ENCODE measurements at places on chromosomes 5 and 9.

DNA sequence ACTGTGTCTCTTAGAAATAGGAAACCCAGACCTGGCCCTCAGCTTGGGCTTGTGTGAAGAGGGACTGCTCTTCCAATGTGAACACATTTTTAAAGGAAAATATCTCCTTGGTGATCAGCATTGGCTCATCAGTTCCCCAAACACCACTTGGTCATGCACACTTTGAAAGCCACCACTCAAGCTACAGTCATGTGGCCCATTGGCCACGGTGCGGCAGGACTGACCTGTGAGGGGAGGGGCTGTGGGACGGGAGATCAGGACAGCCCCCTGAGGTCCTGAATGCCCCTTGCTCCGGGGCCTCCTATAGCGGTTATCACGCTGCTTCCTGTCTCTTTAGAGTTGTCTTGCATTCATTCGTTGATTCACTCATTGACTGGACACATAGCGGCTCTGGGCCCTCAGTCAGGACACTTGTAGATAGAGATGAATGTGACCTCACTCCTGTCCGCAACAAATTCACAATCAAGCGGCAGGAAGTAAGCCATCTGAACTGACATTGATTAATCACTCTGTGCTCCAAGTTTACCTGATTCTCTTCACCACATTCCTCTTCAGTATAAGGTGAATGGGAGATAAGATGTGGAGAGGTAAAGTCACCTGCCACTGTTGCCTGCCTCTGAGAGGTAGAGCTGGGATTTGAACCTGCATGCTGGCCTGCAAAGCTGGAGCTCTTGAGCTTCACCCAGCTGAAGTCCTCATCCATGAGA lies 73.1 kb downstream of the COL15A1 start:
- no peak for DNase-seq

GRCh38 chr5:113194591-113194990 lies 218.0 kb downstream of the DCP2 start:
- DNase-seq: no peak

- DNase-seq: peak; percentile 18
These were observed 106.0 kb downstream of the PHF2 start for GRCh38 chr9:93682155-93682968.

- DNase-seq: peak; percentile 61
These were observed 32.1 kb downstream of the PTPA start for GRCh38 chr9:129143031-129143927.

- no peak for DNase-seq
These were observed 243.0 kb upstream of the SLC24A2 start for GRCh38 chr9:20031836-20032235.

- no peak for DNase-seq
These were observed 62.3 kb downstream of the TENT4A start for GRCh38 chr5:6775571-6775970.

GRCh38 chr5:32030686-32031085 lies 143.4 kb downstream of the GOLPH3 start:
- DNase-seq: no peak

DNA sequence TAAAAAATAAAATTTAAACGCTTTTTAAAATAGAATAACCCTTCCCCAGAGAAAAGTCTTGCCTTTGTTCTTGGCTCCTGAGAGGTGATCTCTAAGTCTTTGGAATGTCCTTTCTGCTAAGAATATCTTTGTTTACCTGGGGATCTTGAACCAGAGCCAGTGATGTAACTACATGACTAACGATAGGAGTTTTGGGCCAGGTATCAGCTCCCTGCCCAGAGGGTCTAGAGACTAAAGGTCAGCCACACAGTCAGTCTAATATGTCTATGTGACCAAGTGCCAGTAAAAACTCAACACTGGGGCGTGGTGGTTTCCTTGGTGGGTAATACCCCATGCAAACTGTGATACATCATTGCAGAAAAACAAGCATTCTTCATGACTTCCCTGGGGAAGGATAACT lies 1351.9 kb upstream of the C9orf72 start:
- DNase-seq: no peak

DNA sequence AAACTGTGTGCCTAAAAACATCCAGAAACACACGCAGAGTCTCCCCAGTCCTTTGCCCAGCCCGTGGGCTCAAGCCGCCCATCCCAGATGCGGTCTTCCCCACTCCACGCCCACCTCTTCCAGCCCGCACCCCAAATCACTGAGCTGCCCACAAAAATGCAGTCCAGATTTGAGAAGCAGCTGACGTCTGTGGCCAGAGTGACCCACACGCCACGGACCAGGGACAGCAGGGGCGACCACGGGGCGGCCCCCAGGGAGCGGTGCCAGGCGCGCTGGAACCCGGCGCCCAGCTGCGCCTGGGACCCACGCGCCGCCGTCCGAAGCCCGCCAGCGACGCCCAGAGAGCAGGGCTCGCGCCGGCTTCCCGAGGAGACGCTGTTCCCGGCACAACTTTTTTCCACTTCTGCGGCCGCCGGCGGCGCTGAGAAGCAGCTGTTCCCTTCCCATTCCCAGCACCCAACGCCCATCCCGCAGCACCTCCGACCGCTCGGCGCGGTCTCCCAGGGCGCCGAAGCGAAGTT lies 674 bp downstream of the LHFPL2 start:
- DNase-seq: no peak

- DNase-seq: no peak
These were observed 21.5 kb downstream of the SHB start for GRCh38 chr9:38047301-38048251.

- DNase-seq: peak; percentile 56
These were observed at the start of gene P4HA2 for GRCh38 chr5:132227485-132228240. P4HA2 (minus strand) TSS chr5:132227853; CDS start chr5:132218626, 9,227 bp downstream.

GRCh38 chr5:32545102-32545800 lies 40.1 kb upstream of the SUB1 start:
- DNase-seq: no peak

- no peak for DNase-seq
These were observed 42.8 kb downstream of the TIMD4 start for GRCh38 chr5:156920042-156920860.

DNA sequence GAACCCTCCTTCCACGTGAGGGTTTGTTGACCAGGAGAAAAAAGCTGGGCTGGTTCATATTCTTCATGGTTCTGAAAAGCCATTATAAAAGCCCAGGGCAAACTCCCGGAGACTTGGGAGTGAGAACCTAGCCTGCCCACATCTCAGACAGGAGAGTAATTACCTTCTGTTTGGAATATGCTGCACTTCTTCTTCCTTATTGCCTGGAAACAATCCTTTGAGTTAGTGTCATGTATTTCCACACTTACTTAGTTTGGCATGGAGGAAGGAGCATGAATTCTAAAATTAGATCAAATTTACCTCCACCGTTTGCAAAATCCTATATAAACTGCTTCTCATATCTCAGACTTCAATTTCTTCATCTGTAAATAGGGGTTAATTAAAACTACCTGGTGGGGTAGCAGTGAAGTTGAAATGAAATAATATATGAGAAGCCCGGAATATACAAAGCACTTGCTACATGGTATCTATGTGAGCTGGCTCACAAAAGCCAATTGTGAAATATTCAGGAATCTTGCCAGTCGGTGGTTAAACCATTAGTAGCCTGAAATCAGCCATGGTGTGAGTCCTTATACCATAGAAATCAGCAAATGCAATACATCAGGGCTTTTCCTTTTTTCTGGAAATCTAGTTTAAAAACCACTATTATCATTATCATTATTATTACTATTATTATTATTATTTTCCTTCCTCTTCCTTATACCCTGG lies 140.0 kb upstream of the RAD23B start:
- no peak for DNase-seq

- no peak for DNase-seq
These were observed 73.4 kb upstream of the DNAH5 start for GRCh38 chr5:14017904-14018303.

GRCh38 chr5:111720333-111720890 lies 36.6 kb downstream of the NREP start:
- no peak for DNase-seq

GRCh38 chr5:35134278-35135030 lies 86.7 kb upstream of the AGXT2 start:
- no peak for DNase-seq

GRCh38 chr9:98330831-98331230 lies 75.4 kb upstream of the TBC1D2 start:
- no peak for DNase-seq

- no peak for DNase-seq
These were observed 4.9 kb downstream of the IRX2 start for GRCh38 chr5:2746561-2747032.

GRCh38 chr5:27491047-27491446 lies 452.7 kb upstream of the CDH9 start:
- no peak for DNase-seq

- DNase-seq: no peak
These were observed 760.2 kb downstream of the TAF11L14 start for GRCh38 chr5:18394443-18394804.

GRCh38 chr5:170538096-170538465 lies 34.3 kb downstream of the KCNIP1 start:
- no peak for DNase-seq

- no peak for DNase-seq
These were observed 93.5 kb downstream of the GNA14 start for GRCh38 chr9:77554586-77555105.

Measured in NCI-H2227 treated with DMSO at 0.1 percent for 48 hours (cell line).